Breast epithelium (tissue), 4 donors: ENCODE measurements at places on chromosomes 1 and 21. TPM values are rescaled to one million over a fixed set of nuclear protein-coding genes. Genes with fewer than 3 reads are reported as not detected.

Gene TSACC
- not detected for total RNA-seq

DNA sequence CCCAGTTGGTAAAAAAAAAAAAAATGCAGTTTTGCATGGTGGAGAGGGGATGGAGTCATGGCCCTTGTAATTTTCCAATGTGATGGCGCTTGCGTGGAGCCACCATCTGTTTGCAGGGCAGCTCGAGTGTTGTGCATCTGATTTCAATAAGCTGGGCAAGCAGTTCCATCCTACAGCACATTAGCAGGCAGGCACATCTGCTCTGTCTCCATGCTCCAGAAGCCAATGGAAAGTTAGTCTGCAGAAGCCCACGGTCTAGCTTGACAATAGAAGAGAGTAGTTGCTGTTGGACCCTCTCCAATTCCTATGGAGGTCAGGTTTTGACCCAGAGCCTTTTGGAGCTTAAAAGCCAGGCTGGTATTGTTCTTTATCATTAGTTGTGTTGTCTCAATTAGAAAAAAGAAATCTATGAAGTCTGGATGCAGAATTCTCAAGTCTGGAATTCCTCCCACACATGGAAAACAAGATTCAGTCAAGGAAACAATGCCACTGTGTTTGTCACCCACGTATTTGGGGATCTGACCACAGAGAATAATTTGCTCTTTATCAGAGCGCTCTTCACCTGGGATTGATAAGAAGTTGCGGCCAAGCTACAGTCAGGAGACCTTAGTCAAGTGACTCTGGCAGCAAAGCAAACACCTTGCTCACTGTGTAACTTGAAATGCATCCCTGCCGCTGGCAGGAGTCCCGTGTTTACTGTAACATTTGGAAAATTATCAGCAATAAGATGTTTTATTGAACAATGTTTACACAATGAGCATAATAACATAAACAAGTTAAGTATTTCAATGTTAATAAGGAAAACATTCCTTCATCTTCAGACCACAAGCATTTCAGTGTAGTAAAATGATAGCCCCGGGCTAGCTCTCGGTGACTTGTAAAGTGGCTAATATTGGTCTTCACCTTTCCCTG is 20.7 kb downstream of the NGF start:
- peaks cover 5% of the 10 kb centered on the region for H3K4me1 ChIP-seq
- H3K36me3 ChIP-seq, result no peaks in the 10 kb centered on the region
- DNase-seq, result no peak

DNA sequence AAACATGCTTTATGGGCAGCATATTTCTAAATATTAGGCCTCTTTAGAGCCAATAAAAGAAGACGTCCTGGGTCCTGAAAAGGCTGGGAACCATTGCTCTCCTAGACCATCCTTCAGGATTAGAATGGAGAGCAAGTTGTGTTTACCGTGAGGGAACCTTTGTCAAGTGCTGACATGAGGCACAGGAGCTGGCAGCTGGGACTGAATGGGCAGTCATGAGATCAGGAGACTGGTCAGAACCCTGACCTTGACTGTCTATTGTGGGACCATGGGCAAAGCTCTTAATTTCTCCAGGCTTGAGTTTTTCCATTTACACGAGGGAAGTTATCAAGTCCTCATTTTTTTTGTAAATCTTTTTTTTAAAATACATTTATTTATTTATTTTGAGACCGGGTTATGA is 5.2 kb downstream of the PFKFB2 start:
- H3K27ac ChIP-seq, result no peak overlapping the region
- no peak for DNase-seq
- H3K27me3 ChIP-seq, result no peaks in the 10 kb centered on the region
- H3K4me1 ChIP-seq, result no peaks in the 10 kb centered on the region
- H3K4me3 ChIP-seq, result no peak overlapping the region

Gene RORC
- total RNA-seq, result 7.8 TPM

Gene NR1I3
- not detected for total RNA-seq

GRCh38 chr1:203036537-203036936 is 10.2 kb downstream of the PPFIA4 start:
- no peaks in the 10 kb centered on the region for H3K27me3 ChIP-seq
- no peak overlapping the region for H3K4me3 ChIP-seq
- no peaks in the 10 kb centered on the region for H3K36me3 ChIP-seq

DNA sequence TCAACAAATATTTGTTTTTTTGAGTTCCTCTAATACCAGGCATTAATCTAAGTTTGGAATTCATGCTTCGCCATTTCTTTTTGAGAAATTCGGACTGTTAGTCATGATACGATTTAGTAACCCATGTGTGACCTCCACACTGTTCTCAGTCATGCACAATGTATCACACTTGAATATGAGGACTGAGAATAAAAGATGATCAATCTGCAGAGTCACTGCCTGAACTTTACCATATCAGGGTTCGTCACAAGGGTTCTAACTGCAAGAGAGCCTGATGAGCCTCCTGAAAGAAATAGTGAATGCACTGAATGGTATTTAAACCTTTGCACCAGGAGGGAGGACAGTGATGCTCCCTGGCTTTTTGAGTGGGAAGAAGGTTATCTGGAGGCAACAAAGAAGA is 10.9 kb upstream of the FASLG start:
- H3K36me3 ChIP-seq, result no peaks in the 10 kb centered on the region
- no peaks in the 10 kb centered on the region for H3K4me1 ChIP-seq
- no peak overlapping the region for H3K4me3 ChIP-seq
- DNase-seq, result no peak
- H3K27ac ChIP-seq, result no peak overlapping the region

Gene LCE2A
- not detected for total RNA-seq

DNA sequence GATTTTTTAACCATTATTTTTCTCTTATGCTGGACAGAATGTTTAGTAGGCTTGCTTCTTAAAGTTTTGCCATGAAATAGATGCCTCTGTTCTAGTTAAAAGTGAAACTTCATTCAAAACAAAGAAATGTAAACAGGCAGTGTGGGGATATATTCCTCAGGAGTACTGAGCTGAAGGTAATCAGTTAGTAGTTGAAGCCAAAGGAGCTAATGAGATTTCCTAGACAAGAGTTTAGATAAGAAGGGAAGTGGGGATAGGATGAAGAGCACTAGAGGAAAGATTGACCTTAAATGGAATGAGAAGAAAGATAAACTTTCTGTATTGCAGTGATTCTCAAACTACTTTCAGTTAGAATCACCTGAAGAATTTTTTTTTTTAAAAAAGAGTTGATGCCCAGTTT is 23.9 kb downstream of the PRRC2C start:
- H3K4me1 ChIP-seq, result no peaks in the 10 kb centered on the region
- H3K27me3 ChIP-seq, result no peaks in the 10 kb centered on the region
- no peak for DNase-seq
- H3K4me3 ChIP-seq, result no peak overlapping the region
- H3K36me3 ChIP-seq, result no peaks in the 10 kb centered on the region

DNA sequence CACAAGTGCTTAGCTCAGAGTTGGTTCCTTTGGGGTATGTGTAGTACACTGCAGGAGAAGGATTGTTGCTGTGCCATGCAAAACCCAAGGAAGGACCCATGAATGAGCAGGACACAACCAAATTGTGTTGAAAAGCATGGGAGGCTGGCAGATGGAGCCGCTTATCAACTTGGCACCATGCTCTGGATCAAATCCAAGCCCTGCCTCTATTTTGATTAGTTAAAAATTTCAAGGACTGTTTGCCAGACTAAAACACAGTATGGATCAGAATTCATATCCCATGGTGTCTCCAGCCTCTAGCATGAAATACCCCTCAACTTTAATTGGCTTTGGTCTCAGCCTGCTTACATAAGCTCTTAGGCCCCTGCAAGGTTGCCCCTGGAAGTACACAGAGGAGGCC is 27.8 kb downstream of the CCDC185 start:
- H3K4me3 ChIP-seq, result no peak overlapping the region
- H3K27me3 ChIP-seq, result no peaks in the 10 kb centered on the region
- DNase-seq, result no peak
- no peaks in the 10 kb centered on the region for H3K36me3 ChIP-seq
- H3K27ac ChIP-seq, result no peak overlapping the region

DNA sequence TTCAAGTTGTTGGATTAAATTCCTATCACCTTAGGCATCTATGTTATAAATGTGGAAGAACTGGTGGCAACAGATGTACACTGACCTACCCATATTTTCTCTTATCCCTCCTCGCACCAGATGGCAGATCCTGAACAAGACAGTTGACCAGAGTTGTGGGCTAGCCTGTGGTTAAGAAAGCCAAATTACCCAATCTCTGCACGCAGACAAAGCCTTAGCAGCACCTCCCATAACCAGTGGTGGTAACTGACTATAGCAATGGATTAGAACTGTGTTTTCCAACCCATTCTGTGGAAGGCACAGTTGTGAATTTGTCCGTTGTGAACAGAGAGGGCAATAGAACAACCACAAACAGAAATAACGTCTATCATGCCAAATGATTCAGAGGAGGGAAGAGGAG is 20.6 kb downstream of the ABCB10 start:
- H3K36me3 ChIP-seq, result peaks cover 6% of the 10 kb centered on the region
- no peak overlapping the region for H3K4me3 ChIP-seq
- H3K27me3 ChIP-seq, result no peaks in the 10 kb centered on the region
- no peak overlapping the region for H3K27ac ChIP-seq
- no peaks in the 10 kb centered on the region for H3K4me1 ChIP-seq
- no peak for DNase-seq

GRCh38 chr1:182185136-182185535 is 123.6 kb upstream of the ZNF648 start:
- H3K4me3 ChIP-seq, result no peak overlapping the region
- H3K27ac ChIP-seq, result no peak overlapping the region
- H3K4me1 ChIP-seq, result peaks cover 3% of the 10 kb centered on the region
- DNase-seq, result no peak
- H3K27me3 ChIP-seq, result no peaks in the 10 kb centered on the region

Gene CD48
- total RNA-seq, result 12.3 TPM

Gene RNF186
- 4.3 TPM for total RNA-seq

DNA sequence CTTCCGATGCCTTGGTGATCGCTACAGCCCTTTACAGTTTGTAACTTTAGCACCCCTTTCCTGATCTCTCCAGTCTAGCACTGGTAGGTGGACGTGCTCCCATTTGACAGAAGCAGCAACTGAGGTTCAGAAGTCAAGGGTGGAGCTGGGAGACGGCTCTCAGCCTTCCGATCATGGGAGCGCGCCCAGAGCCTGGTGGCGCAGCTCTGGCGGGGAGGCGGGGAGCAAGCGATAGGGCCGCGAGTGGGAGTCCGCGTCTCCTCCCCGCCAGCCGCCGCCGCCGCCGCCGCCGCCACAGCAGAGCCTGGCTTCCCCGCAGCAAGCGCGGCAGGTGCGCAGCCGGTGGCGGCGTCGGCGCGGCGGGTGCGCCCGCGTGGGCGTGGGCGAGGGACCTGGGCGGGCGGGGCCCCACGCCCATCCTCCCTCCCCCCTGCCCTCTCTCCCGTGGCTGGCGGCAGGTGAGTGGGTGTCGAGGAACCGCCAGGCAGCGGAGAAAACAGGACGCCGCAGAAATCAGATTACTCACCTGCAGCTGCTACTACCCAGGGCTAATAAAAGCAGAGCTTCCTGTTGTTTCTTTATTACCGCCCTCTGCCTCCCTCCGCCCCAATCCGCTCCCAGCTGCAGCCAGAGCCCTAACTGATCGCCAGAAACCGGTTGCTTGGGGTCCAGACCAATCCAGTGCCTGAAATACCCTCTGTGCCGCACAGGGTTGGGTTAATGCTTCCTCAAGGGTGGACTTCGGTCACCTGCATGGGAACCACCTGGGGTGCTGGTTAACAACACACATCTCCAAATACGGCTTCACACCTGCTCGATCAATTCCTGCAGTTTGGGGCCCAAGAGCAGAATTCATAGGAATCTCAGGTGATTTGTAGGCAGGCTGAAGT is 60.2 kb upstream of the ID3 start:
- peak overlapping the region; percentile 45 for H3K4me3 ChIP-seq
- H3K27me3 ChIP-seq, result no peaks in the 10 kb centered on the region
- H3K27ac ChIP-seq, result no peak overlapping the region

DNA sequence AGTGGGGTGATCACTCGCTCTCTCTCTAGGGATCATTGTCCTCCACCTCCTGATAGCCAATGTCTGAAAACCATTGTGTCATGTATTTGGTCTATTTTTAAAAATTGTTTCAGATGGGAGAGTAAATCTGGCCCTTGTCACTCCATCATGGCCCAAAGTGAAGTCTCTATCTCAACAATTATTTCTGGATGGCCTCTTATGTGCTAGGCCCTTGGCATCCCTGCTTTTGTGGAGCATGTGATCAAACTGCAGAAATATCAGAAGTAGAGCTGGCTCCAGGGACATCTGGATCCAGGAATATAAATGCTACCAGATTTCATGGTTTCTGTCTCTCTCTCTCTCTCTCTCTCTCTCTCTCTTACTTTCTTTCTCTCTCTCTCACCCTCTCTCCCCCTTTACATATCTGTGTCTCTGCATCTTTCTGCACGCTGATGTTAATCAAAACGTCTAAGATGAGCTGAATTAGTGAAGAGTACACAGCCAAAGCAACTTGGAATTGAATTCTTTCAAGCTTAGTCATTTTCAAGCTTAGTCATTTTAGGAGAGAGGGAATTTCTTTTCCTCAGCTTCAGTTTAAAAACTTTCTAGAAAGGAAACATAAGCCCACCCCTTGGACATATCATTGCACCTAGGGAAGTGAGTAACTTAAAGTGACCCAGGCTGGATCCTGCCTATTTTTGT is 47.4 kb upstream of the DOCK7 start:
- H3K36me3 ChIP-seq, result no peaks in the 10 kb centered on the region
- H3K27me3 ChIP-seq, result no peaks in the 10 kb centered on the region

GRCh38 chr1:29176576-29176975 is 5.1 kb downstream of the SRSF4 start:
- H3K36me3 ChIP-seq, result no peaks in the 10 kb centered on the region
- H3K27ac ChIP-seq, result peak overlapping the region; percentile 10
- peaks cover 9% of the 10 kb centered on the region for H3K4me1 ChIP-seq
- no peaks in the 10 kb centered on the region for H3K27me3 ChIP-seq

GRCh38 chr1:97174039-97174704 is 452.6 kb downstream of the PTBP2 start:
- H3K4me3 ChIP-seq, result no peak overlapping the region
- H3K4me1 ChIP-seq, result no peaks in the 10 kb centered on the region
- H3K36me3 ChIP-seq, result no peaks in the 10 kb centered on the region

DNA sequence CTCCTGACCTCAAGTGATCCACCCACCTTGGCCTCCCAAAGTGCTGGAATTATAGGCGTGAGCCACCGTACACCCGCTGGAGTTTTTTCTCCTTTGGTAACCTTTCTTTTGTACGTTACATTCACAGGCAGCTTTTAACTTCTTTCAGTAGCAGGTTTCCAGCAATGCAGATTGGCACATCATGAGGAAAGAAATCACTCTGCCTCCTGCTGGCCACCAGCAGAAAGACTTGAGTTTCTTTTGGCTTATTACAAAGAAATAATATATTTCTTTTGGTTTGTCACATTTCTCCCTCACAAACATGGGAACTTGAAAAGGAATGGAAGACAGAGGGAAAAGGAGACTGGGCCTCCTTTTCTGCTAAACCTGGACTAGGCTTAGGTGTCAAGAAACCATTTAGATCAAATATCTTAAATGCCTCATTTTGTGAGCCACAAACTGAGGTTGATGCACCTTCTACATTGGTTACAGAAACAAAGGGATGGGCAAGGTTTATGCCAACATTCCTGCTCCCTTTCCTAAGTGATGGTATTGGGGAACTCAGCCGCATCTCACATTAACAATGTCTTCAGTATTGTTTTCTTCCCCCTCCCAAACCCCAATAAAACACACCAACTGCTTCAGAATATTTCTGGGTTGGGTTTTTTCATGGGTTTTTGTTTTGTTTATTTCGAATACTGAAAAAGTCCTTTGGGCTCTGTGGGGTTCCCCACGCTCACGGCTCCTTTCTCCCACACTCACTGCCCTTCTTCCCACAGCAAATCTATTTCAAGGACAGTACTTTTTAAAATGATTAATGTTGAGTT is 7.7 kb downstream of the ENSA start:
- no peaks in the 10 kb centered on the region for H3K4me1 ChIP-seq
- no peak for DNase-seq
- H3K36me3 ChIP-seq, result no peaks in the 10 kb centered on the region

- no peaks in the 10 kb centered on the region for H3K27me3 ChIP-seq
- DNase-seq, result no peak
- H3K4me3 ChIP-seq, result no peak overlapping the region
- no peak overlapping the region for H3K27ac ChIP-seq
- H3K36me3 ChIP-seq, result no peaks in the 10 kb centered on the region
- H3K4me1 ChIP-seq, result no peaks in the 10 kb centered on the region
Observed at GRCh38 chr1:97989094-97989680, 68.4 kb upstream of the DPYD start.
